ENCODE measurements at places on chromosomes 6 and 20.

DNA sequence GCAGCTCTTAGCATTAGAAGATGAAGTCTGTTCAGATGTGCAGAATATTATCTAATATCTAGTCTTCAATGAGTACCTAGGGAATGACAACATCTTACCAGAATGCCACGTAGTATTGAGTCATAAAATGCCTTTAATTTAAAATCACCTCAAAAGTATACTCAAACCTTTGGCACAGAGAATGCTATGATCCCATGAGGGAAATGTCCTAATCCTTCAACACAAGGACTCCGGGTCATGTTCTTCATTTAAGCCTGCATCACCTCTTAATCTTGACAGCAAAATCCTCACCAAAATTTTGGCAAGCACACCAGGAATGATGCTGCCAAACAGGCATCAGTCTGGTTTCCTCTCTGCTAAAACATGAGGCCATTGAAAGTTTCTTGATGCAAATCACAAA, 23.6 kb upstream of the MARCKS start:
- DNase-seq: no peak

GRCh38 chr6:106377061-106377540, 16.6 kb downstream of the CRYBG1 start:
- DNase-seq: no peak

GRCh38 chr6:45494416-45495135, 116.8 kb upstream of the SUPT3H start:
- no peak for DNase-seq

DNA sequence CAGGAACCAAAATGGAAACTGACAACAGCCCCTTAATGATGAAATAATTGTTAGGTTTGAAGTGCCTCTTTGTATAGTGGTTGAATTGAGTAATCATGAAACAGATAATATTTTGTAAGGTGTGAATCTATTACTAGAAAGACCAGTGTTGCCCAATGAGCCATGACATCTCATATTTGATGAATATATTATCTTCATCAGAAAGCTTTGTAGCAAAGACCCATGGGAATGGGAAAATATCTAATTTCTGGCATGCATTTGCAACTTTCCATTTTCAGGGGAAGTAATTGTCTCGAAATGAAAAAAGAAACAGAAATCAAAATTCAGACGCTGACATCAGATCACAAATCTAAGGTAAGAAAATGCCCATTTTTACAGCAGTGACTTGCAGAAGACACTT, 57.3 kb upstream of the LAMP5 start:
- no peak for DNase-seq

- no peak for DNase-seq
These were observed 56.7 kb upstream of the CEP85L start for GRCh38 chr6:118708055-118708454.

DNA sequence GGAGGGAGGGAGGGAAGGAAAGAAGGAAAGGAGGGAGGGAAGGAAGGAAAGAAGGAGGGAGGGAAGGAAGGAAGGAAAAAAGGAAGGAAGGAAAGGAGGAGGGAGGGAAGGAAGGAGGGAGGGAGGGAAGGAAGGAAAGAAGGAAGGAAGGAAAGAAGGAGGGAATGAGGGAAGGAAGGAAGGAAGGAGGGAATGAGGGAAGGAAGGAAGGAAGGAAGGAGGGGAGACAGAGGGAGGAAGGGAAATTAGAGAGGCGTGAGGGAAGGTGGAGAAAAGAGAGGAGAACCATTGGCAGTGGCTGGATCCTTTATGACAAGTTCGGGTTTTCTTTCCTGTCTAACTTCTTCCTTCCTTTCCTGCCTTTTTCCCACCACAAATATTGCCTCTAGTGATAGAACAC, 22.3 kb upstream of the SUPT3H start:
- no peak for DNase-seq

- DNase-seq: no peak
These were observed 21.6 kb downstream of the RALGAPA2 start for GRCh38 chr20:20690676-20691476.

- DNase-seq: no peak
These were observed 77.1 kb downstream of the TMEM170B start for GRCh38 chr6:11614534-11615213.

DNA sequence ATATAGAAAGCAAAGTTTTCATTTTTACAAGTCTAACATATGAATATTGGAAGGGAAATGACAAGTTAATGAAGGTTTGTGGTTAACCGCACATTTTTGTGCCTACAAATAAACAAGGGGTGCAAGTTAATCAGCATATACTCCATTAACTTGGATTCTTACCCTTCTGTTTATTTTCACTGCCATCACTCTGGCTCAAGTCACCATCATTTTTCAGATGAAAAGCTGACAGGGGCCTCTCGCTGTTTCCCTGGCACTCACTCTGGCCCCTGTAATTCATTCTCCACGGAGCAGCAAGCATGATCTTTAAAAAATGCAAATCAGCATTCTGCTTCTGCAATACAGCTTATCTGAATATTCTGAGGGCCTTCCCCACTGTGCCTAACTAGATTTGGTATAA, 29.8 kb downstream of the APCDD1L start:
- no peak for DNase-seq

GRCh38 chr20:47297746-47298145, 58.8 kb downstream of the ZMYND8 start:
- DNase-seq: no peak

- DNase-seq: no peak
These were observed 34.7 kb downstream of the CD24 start for GRCh38 chr6:106939848-106940247.

GRCh38 chr6:15521582-15521981, 141.2 kb downstream of the DTNBP1 start:
- DNase-seq: no peak

GRCh38 chr6:63839485-63839884, 203.9 kb downstream of the PHF3 start:
- DNase-seq: no peak

- no peak for DNase-seq
These were observed 801 bp downstream of the SRC start for GRCh38 chr20:37346535-37347346.

DNA sequence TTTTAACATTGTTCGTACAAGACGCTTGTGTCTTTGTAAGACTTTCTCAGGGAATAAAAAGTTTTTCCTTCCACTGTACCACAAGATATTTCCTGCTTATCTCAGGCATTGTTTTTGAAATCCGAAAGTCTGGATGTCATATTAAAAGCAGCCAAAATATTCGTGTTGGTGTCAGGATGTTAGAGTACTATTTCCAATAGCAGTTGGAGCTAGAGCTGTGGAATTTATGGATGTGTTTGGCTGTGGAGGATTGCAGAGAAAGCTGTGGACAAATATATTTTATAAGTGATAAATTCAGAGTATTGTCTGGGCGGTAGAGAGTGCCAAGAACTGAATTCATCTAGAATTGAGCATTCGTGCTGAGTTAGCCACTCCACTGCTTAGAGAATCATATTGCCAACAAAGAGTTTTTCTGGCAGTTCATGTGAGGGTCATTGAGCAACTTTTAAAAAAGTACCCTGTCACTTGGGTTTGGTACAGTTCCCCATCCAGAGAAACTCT, 57.7 kb downstream of the ZDHHC14 start:
- no peak for DNase-seq

DNA sequence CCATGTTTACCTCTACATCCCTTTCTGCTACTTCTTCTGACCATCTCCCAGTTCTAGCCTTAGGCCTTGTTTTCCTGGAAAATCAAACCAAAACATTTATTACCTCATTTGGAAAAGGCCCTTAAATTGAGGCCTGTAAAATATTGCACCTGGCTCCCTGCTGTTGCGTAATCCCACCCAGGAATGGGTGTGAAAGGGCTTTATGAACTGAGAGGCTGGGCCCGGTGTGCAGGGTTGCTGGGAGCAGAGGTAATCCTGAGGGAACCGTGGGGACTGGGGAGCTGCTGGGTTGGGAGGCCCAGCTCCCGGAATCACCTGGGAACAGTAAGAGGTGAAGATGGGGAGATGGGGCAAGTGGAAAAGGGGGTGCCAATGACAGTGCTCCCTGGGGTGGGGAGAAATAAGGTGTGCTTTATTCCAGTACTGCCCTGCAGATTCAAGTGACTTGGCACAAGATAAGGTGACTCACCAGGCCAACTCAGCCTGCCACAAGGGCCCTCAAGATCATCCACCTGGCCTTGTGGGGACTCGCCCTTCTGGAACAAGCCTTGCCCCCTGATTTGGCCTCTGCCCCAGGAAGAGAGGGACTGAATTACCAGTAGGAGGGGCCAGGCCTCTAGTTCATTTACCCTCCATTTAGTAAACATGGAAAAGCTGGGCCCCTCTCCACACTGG, 44.2 kb downstream of the KCNK5 start:
- no peak for DNase-seq

DNA sequence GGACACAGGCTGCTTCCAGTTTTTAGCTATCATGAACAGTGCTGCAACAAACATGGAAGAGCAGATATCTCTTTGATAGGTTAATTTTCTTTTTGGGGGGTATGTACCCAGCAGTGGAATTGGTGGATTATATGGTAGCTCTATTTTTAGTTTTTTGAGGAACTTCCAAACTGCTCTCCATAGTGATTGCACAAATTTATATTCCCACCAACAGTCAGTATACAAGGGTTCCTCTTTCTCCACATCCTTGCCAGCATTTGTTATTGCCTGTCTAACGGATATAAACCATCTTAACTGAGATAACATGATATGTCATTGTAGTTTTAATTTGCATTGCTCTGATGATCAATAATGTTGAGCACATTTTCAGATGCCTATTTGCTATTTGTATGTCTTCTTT, 237.6 kb downstream of the MMUT start:
- no peak for DNase-seq

- no peak for DNase-seq
These were observed 677.8 kb upstream of the POU3F2 start for GRCh38 chr6:98156580-98156979.

- DNase-seq: no peak
These were observed 68.3 kb upstream of the PHACTR2 start for GRCh38 chr6:143609501-143609900.

- DNase-seq: no peak
These were observed 375.0 kb upstream of the ARID1B start for GRCh38 chr6:156402227-156402626.

DNA sequence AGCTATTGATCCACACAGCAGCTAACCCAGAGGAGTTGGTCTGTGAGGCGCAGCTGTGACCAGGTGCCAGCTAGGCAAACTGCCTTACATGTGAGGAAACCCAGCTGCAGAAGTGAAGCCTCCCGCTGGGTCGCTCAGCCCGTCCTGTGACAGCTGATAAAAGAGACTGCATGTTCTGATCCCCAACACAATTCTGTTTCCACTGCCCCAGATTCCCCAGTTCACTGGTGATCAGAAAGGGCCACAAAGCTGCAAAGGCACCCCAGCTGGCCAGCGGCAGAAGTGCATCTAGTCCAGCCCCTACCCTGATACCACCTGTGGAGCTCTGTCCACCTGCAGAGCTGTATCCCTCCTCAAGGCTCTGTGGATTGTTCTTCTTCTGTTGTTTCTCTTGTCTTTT, 64.5 kb downstream of the CTNNBL1 start:
- DNase-seq: no peak

Data from stimulated activated CD8-positive, alpha-beta memory T cell treated with anti-CD3 and anti-CD28 coated beads, Interleukin-4, amount 100 ng/mL, for 4 hours (primary cell).